ENCODE measurements at places on chromosomes 1 and 21.

DNA sequence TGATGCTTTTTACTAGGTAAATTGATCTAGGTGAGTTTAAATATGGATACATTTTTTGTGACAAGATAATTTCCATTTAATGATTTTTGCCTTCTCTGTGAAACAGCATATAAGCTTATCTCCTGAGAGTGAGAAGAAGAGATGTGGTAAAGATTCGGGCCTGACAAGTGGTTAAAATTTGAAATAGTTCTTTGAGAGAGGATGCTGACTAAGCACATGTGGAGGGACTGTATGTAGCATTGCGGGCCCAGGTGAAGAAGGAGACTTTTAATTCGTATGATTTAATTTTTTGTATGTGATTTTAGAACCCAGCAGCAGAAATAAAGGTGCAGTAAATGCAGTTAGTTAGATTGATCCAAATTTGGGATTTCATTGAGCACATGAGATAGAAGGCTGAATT, 51.9 kb downstream of the RPRD2 start:
- DNase-seq = no peak

- no peak for DNase-seq
Measured at GRCh38 chr1:52008071-52008809, 17.7 kb upstream of the RAB3B start.

- no peak for DNase-seq
Measured at GRCh38 chr1:233424779-233425178, 97.3 kb downstream of the MAP3K21 start.

- DNase-seq = no peak
Measured at GRCh38 chr1:98764485-98764884, 103.0 kb downstream of the SNX7 start.

DNA sequence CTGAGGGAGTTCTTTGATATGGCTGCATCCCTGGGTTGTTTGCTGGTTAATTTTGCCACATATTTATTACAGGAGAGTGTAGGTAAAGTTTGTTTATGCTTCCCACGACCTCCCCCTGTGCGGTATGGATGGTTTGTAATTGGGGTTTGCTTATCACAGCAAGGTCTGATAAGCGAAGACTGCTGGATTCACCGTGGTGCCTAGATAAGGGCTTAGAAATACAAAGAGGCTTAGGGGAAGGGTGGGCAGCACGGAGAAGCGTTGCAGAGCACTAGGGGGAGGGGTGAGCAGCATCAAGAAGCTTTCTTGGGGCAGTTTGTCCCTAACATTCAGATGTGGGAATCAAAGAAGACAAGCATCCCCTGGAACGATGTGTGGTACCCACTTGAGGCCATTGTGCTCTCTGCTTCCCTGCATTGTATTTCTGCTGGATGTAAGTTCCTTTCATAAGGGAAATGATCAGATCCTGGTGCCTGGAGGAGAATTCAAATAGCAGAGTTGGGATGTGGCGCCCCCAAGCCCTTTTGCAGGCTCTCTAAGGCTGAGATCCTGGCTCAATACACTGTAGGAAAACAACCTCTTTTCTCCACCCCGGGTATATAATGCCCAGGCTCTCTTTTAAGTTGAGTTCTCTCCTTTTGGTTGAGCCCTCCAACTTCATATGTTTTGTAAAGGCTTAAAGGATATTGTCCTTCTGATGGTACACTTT, 598.1 kb upstream of the ADGRL4 start:
- no peak for DNase-seq

DNA sequence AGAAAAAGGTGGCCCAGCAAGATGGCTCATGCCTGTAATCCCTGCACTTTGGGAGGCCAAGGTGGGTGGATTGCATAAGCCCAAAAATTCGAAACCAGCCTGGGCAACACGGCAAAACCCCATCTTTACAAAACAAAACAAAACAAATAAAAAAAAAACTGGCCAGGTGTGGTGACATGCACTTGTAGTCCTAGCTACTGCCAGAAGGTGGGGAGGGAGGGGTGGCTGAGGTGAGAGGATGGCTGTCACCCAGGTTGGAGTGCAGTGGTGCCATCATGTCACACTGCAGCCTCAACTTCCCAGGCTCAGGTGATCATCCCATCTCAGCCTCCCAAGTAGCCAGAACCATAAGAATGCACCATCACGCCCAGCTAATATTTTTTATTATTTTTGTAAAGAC, 22.8 kb downstream of the RERE start:
- DNase-seq = no peak

DNA sequence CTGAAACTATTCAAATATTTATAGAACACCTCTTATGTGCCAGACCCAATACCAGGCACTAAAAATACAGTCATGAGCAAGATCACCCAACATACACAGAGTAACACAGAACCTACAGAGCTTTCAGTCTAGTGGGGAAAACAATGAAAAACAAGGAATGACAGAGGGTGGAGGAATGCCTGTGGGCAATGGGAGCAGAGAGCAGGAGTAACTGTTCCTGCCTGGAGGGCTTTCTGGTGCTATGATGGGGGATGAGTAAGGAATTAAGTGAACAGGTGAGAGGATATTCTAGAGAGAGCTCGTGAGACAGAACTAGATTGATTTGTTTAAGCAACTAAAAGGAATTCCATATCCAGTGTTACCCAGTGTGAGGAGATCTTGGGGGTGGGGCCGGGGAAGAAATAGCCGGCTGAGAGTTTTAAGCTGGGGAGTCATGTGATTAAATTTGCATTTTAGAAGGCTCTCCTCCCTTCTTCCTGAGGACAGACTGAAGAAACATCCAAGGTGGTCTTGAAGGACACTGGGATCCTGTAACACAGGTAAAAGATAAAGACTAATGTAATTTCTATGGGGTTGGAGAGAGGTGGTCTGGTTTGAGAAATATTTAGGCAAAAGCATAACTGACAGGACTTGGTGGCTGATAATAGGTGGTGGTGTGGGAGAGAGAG, 2.1 kb upstream of the CD53 start:
- DNase-seq = no peak

GRCh38 chr1:19254416-19254815, 2.8 kb downstream of the MRTO4 start:
- DNase-seq = no peak

DNA sequence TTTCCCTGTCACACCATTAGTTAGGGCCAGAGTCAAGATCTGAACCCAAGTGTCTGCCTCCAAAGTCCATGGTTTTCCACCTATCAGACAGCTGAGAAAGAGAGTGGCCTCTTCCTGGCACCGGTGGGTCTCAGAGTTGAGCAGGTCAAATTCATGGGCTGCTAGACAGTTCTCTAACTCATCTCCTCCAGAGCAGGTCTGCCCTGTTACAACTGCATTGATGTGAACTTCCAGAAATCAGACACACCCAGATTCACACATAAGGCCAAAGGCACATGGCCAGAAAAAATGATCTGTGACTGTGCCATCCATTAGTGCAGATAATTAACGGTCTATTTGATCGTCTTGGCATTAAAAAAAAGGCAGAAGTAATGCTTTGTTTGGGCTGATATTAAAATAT, 17.5 kb downstream of the SMIM12 start:
- no peak for DNase-seq

- DNase-seq = no peak
Measured at GRCh38 chr1:216598448-216598847, 124.8 kb downstream of the ESRRG start.

GRCh38 chr1:55815745-55816455, 600.7 kb upstream of the USP24 start:
- no peak for DNase-seq

GRCh38 chr1:99472893-99473292, 173.0 kb upstream of the PALMD start:
- peak; percentile 34 for DNase-seq

- peak; percentile 45 for DNase-seq
Measured at GRCh38 chr1:46690931-46691421, 19.3 kb downstream of the TEX38 start.

GRCh38 chr21:40846587-40847411, at the start of gene DSCAM:
Gene DSCAM, minus strand, starts transcription at chr21:40847158. Its CDS starts 497 bp downstream, at chr21:40846661.
- no peak for DNase-seq

DNA sequence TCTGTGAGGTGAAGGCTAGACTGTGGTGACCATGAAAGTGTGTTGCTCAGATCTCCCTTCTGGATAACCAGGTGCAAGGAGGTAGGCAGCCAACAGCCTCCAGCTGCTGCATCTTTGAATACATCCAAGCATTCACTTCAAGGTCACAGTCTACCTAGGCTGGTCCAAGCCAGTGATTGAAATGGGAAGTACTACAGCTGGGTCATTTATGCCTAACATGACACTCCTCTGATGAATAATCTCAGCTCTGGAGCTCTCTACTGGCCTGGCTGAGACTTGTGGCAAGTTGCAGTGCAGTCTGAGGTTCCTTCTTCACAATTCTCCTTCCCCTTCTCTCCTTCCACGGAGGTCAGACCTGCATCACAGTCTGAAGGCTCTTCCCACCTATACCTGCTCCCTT, 35.0 kb upstream of the ARHGAP29 start:
- DNase-seq = no peak

GRCh38 chr1:198265073-198265661, 108.4 kb downstream of the NEK7 start:
- no peak for DNase-seq

DNA sequence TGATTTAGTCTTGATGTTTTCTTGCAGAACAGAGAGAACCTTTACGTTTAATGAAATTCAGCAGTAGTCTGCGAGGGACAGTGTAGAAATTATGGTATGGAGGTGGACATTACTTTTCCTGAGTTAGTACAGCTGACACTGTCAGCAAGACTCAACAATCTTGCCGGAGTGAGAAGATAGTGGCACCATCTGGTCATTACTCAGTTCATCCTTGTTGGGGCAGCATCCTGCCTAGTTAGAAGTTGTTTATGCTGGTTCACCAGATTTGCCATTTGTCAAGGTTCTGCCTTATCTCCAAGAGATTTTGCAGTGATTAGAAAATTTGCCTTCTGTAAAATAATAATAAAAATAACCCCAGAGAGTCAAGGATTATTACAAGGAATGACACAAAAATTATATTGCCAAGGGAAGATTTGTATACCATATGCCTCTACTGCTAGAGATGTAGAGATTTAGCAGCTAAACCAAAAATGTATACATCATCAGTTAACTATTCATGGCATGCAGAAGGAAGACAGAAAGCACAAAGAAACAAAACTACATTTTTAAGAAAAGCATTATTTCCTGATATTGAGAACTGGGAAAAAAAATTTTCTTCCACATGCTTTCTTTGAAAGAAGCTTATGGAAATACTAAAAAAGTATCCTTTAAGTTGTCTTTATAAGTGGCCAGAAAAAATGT, 1967.4 kb downstream of the NCAM2 start:
- DNase-seq = no peak

All from fibroblast of lung (primary cell).